Progenitor cell of endocrine pancreas (in vitro differentiated cells): ENCODE measurements at places on chromosomes 4 and X. TPM values are rescaled to one million over a fixed set of nuclear protein-coding genes. Genes with fewer than 3 reads are reported as not detected.

DNA sequence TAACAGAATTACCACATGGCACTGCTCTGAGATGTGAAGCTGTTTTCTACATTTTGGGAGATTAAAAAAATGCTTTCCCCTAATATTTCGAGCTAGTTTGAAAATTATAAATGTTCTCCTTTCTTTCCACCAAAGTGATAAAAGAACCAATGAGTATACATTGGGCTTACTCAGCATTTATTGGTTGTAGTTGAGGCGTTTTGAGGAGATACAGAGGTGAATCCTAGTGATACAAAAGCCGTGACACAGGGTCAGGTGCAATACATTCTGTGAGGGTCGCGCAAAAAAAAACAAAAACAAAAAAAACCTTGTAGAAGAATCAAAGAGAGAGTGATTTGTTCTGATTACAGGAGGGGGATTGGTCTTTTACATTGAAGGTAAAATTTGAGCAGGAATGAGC, 32.4 kb upstream of the CYP4V2 start:
- DNase-seq = no peak

GRCh38 chrX:16436348-16437188, 213.4 kb upstream of the S100G start:
- peak; percentile 64 for DNase-seq

DNA sequence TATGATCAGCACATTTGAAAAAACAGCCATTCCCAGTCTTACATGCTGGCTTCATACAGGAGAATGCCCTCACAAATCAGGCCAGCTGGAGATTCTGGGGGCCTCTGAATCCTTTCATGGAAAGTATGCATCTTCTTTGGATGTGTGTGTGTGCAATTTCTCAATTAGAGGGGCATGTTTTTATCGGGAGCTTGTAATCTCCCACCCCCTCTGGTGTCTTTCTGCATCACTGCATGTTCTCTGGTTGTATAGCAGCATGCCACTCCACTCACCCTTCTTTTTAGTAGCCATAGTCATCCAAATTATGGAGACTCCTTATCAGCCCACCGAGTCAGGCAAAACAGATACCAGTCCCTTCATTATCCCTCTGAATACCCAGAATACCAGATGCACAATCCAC, 282.2 kb upstream of the SLIT2 start:
- no peak for DNase-seq

DNA sequence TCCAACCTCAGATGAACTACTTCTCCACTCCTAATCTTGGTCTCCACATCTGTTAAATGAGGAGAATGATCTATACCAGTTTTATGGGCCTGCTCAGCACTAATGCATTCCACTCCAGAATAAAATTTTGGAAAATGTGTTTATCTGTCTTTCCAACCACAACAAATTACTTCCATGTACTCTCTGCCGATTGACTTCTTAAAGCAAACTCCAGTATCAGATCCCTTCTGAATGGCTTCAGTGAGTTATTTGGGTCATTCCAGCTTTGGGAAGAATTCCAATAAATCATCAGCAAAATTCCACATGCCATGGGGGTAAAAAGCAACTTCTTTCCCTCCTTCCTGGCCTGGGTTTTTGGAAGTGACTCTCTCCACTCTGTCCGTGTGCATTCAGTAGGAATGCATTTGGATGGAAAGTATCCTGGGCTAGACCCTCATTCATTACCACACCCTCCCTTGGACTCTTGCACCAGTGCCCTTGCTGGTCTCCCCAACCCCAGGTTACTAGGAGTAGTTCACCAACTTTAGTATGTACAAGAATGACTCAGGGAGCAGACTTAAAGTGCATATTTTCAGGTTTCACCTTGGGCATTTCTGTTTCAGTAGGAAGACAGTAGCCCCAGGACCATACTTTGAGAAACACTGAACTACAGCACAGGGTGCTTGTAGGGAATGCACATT, 15.4 kb upstream of the ADH6 start:
- no peak for DNase-seq

- no peak for DNase-seq
Measured at GRCh38 chr4:97252615-97253154, 890.6 kb downstream of the STPG2 start.

DNA sequence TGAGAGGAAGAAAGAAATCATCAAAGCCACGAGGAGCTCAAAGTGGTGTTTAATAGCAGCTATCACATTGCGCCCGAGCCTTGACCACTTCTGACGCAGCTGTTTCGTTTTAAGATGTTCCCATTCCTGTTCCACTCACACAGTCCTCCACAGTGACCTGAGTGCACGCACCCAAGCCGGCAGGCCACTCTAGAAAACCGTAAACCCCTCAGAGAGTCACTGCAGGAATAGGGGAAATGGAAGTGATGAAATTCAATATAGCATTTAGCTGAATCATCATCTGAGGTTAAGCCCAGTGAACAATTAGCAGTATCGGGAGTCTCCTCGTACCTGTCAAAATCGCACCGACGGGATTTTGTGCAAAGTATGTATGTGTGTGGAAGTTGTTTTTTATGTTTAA, 17.9 kb upstream of the HAND2 start:
- DNase-seq = no peak

DNA sequence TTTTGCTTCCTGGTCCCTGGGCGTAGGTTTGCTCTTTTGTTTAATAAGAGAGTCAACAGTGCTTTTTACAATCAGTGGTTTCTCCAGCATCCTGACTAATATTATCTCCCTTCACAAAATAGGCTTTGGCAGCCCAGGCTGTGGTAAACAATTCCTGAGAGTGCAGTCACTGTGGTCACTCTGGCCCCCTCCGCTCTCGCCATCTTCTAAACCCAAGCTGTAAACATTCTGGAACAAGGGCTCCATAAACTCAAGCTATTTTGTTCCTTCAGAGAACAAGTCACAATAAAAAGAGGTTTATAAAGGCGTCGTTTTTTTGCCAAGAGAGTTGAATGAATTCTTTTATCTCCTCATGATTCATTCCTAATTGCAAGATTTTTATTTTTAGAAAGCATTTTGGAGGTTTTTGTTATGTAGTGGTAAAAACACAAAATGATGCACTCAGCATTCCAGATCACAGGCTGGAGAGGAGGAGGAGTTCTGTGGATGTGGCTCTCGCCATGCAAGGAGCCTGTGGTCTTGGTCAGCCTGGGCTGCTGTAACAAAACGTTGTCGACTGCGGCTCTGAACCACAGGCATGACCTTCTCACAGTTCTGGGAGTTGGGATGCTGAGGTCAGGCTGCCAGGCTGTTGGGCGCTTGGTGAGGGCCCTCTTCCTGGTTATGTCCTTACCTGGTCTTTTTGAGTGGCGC, 486.4 kb upstream of the FAT1 start:
- DNase-seq = no peak

- no peak for DNase-seq
Measured at GRCh38 chr4:70948665-70949260, 44.7 kb upstream of the DCK start.

GRCh38 chrX:45859407-45859806, 658.7 kb upstream of the DIPK2B start:
- DNase-seq = no peak

- no peak for DNase-seq
Measured at GRCh38 chr4:22637306-22637705, 55.4 kb upstream of the GBA3 start.

- DNase-seq = no peak
Measured at GRCh38 chrX:11770320-11770719, 12.3 kb downstream of the MSL3 start.

- DNase-seq = no peak
Measured at GRCh38 chr4:152073351-152074087, 312.7 kb upstream of the GATB start.

DNA sequence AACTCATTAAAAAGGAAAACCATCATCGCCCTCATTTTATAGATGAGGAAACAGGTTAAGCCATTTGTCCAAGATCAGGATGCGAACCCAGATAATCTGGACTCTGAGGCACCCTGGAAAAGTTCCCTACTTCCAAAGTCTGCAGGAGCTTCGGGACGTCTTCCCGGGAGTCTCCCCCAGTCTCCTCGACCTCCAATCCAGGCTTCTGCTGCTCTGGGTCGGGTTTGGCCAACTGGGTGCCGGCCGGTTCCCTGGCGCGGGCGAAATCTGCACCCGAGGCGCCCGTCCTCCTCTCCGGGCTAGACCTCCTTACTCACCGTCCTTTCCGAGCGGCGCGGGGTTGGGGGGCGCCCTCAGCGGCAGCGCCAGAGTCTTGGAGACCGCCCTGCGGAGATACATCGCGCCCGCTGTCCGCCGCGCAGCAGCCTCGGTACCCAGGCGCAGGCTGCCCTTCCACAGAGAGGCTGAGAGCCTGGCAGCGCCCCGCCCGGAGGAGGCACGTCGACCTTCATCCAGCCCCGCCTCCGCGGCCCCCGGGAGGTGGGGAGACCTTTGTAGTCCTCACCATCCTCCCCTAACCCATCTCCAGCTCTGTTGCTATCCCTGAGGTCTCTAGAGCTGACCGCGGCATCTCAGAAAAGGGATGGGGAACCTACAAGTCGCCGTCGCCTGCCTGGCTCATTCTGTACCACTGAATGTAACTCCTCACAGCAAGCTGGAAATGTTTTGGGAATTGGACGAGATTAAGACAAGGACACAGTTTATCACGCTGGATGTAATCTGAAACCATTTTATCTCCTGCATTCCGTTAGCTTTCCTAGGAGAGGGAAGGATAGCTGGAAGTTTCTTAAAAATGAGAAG, at the start of gene MGARP:
Gene MGARP (minus strand): TSS at position 466 of the 861 bp plus-strand sequence. CDS start 67 bp downstream, at position 399.
- DNase-seq = peak; percentile 11

GRCh38 chr4:112933790-112934189, 115.7 kb upstream of the ANK2 start:
- DNase-seq = no peak

DNA sequence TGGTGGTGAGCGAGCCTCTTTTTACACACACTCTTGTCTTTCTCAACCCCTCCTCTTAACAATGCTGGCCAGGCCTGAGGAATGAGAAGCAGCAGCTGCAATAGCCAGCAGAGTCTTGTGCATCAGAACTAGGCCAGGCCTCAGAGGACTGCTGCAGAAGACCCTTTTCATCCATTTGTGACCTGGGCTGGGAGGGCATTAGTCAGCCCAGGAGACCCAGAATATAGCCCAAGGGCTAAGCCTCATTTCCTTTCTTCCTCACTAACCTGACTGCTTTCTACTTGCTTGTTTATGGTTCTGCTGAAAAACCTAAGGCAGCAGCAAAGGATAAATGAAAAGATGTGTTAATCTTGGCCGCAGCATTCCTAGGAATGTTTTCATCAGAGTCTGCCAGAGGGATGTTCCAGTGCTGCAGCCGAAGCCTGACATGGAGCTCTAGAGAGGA, 254.7 kb upstream of the AR start:
- no peak for DNase-seq

DNA sequence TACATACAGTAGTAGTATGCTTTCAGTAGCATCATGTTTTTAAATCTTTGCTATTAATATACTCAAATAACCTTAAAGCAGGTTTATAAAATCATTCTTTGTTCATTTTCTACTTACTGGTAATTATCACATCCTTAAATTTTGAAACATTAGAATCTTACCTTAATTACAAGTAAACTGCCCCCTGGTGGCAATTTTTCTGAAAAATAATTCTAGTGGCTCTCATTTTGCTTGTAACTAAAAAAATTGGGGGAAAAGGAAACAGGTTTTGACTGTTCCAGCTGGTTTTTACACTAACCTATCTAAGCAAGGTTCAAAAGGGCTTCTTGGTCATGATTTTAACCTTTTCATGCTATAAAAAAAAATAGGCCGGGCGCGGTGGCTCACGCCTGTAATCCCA, 18.5 kb upstream of the DCAF4L1 start:
- DNase-seq = no peak

DNA sequence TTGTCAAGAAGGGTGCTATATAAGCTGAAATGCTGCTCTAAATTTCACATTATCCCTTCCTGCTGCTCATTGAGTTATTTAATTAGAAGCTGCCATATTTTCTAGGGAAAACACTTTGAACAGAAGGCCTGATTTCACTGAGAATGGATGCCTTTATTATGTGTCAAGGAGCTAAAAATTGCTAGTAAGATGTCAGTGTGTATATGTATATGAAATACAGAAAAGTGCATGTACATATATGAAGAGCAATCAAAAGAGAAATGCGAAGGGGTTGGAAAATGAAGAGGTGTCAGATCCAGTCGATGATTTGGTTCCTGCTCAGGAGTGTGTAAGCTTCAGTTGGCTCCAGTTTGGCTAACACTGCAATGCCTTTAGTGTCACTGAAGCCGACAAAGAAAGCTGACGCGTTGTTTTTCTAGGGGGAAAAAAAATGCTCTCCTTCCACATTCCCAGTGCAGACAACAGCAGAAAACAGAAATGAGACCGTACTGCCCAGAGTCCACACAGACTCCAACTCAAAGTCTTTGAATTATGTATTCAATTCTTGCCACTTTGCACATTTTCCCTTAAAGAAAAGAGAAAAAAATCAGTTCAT, 154.2 kb downstream of the NHS start:
- DNase-seq = no peak

GRCh38 chr4:180150818-180151217, 2092.4 kb upstream of the TENM3 start:
- no peak for DNase-seq

- no peak for DNase-seq
Measured at GRCh38 chr4:102598086-102598761, 97.1 kb downstream of the NFKB1 start.

- DNase-seq = no peak
Measured at GRCh38 chrX:11967986-11968869, 170.0 kb upstream of the FRMPD4 start.

DNA sequence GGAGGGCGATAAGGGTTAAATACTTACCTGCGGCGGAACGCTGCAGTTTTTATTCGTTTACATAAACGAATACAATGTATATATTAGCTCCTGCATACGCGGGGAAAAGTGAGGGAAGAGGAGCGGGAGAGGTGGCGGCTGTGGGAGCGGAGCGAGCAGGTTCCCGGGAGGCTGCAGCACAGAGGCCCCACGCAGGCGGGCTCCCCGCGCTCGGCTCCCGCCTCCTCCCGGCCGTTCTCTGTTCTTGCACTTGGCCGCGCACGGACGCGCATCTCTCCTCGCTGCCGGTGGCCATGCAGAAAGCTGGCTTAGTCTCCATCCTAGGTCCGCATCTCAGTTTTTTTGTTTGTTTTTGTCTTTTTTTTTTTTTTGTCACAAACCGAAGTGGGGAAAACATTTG, 340.4 kb upstream of the FAT1 start:
- DNase-seq = no peak

GRCh38 chr4:122747883-122748282, 15.4 kb downstream of the BBS12 start:
- no peak for DNase-seq

GRCh38 chr4:112516471-112517066, 589 bp upstream of the NEUROG2 start:
- peak; percentile 43 for DNase-seq

GRCh38 chr4:95209927-95210326, 338.8 kb downstream of the UNC5C start:
- no peak for DNase-seq

- DNase-seq = peak; percentile 86
Measured at GRCh38 chr4:88591787-88592599, at the start of gene HERC3. Gene HERC3 (plus strand): TSS chr4:88592480. CDS start chr4:88605824, 13,344 bp downstream.

Gene NPY2R
- not detected in 2 replicates for total RNA-seq

Gene NKAP
- 8.3 and 9.1 TPM in 2 replicates for total RNA-seq

Gene DCHS2
- 0.43 and 0.64 TPM in 2 replicates for total RNA-seq

Gene MGARP
- 0.22 TPM in 1 of 2 replicates, not detected in the other for total RNA-seq

Gene RFC1
- total RNA-seq = 46.8 and 58.6 TPM in 2 replicates

Gene IL13RA1
- 29.9 and 30.8 TPM in 2 replicates for total RNA-seq

Gene HERC3
- 7.1 and 8.4 TPM in 2 replicates for total RNA-seq

Gene PLS3
- total RNA-seq = 98.7 and 106 TPM in 2 replicates

Gene TECRL
- total RNA-seq = not detected in 2 replicates

Gene F9
- not detected in 2 replicates for total RNA-seq

Gene RRH
- total RNA-seq = 0.33 and 0.57 TPM in 2 replicates
